ENCODE measurements at places on chromosomes 1 and 21.

DNA sequence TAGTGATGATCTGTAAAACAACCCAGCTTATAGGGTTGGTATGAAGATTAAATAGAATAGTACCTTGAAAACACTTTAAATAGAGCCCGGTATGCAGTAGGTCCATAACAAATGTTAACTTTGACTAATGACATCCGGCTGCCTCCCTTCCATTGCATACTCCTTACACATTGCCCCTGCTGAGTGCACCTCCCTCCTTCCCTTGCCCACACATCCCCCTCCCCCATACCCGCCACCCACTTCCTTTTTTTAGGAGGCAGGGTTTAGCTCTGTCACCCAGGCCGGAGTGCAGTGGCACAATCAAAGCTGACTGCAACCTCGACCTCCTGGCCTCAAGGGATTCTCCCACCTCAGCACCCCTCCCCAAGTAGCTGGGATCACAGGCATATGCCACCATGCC, 24.4 kb upstream of the ZC3H12A start:
- DNase-seq = peak; percentile 23

DNA sequence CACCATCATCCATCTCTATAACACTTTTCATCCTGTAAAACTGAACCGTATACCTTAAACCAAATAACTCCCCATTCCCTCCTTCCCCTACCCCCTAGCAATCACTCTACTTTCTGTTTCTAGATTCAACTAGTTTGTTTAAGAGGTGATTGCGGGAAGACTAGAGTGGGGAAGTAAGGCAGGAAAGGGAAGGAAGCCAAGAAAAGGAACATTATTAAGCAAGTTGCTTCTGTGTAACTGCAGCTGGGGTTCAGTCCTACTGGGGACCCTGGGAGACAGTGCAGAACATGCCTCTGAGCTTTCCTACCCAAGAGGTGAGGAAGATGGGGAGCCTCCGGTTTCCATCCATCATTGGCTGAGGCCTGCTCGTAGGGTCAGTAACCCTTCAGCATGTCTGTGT, 28.9 kb upstream of the H3-3A start:
- DNase-seq = no peak

DNA sequence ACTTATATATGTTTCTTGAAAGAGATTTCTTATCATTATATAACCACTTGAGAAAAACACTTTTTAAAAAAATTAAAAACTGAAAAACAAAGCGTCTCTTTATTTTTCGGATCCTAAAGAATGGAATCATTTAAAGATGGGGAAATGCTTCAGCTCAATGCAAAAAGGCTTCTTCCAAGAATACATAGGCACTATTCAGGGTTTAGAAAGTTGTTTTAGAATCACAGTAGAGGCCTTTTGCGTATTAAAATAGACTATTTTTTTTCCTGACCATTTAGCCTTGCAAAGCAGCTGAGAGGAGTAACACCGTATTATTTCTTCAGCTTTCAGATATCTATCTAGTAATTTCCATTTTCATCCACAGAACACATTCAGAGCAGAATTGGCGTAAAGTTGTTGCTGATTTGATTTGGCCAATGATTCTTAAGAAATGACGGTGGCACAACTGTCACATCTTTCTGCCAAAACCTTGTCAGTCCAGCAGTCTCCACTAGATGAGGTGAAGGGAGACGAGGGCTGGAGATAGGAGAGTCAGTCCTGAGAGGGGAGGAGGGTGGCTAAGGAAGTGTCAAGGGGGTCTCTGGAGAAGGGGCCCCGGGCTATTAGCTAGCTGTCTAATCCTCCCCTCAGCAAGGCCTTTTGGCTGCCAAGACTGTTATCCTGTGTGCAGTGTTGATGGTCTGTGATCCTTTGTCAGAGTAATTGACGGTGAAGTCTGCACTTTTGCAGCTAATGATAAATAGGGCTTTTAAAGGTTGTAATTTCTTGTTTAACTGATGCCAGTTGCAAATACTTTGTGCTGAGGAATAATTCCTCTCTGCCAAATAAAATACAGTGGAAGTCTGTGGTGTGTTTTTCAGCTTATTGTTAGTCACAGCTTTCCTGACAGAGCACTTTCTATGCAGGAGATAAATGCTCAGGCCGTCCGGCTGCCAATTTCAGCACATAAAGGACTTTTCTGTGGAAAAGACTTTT, 34.7 kb downstream of the PRRX1 start:
- DNase-seq = no peak

DNA sequence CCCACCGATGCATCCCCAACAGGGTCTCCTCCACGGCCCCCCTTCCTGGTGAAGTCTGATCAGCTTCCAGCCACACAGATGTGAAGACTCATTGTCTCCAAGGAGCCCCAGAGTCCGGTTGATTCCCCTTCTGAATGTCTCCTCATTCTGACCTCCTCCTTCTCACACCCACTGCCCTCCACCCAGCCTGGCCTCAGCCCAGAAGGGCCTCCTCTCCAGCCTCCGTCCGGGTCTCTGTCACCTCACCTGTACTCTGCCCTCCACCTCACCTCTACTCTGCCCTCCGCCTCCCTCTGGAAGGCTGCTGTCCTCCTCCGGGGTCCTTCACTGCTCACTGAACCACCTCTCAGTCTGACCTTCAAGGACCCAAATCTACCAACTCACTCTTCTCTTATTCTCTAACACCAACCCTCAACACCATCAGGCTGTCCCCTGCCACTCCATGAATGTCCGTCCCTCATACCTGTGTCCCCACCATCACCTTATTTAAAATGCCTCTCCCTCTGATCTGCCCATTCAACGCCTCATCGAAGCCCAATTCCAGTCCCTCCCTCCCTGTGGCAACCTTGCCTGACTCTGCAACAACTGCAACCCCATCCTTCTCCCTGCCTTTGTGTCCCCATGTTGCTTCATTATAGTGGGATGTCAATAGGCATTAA, 201.2 kb downstream of the TOMM20 start:
- no peak for DNase-seq

- peak; percentile 11 for DNase-seq
Observed at GRCh38 chr1:162070094-162070748, 730 bp downstream of the NOS1AP start.

GRCh38 chr1:6435129-6435528, 10.6 kb downstream of the ESPN start:
- DNase-seq = no peak

GRCh38 chr1:182699393-182700350, 15.3 kb upstream of the RGS8 start:
- no peak for DNase-seq

DNA sequence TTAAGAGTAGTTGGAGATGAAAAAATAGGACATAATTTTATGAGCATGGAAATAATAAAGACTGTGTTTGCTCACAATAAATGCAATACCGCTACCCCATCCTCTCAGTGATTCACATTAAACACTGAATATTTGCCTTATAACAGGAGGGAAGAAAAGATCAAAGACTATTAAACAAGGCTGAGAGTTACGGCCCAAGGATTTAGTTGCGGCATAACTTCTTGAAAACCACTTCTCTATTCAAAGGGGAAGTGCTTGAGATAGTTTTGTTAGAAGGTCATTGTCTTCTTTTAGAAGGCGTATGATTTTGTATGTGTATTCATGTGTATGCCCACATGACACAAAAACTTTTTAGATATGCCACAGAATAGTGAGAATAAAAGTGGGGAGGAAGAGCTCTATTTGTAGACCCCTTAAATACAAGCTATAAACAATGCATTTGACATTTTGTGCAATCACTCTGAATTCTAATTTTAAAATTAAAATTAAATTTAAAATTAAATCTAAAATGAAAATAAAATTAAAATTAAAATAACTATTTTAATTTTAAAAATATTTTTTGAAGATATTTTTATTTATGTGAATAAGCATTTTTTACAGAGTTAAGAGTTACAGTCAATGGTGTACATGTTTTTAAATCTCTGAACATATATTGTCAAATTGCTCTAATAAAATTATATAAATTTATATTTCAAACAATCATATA, 986.6 kb upstream of the ADAMTS5 start:
- DNase-seq = no peak

DNA sequence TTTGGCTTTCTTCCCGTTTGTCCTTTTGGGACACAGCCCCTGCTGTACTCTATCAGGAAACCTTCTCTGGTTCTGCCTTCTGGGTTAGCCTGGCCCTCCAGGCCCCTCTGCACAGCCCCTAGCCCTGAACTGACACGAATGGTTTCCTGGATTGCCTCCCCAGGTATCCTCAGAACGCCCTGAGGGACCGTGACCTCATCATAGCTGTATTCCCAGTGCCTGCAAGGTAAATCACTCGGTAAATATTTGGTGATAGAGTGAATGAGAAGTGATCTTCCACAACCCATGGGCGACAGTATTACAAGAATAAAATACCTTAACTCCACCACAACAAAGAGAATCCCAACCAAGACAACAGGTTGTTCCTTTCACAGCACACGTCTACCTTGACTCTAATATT, 637.2 kb downstream of the SMYD3 start:
- DNase-seq = no peak

GRCh38 chr1:172383536-172383935, 36.9 kb upstream of the C1orf105 start:
- no peak for DNase-seq

DNA sequence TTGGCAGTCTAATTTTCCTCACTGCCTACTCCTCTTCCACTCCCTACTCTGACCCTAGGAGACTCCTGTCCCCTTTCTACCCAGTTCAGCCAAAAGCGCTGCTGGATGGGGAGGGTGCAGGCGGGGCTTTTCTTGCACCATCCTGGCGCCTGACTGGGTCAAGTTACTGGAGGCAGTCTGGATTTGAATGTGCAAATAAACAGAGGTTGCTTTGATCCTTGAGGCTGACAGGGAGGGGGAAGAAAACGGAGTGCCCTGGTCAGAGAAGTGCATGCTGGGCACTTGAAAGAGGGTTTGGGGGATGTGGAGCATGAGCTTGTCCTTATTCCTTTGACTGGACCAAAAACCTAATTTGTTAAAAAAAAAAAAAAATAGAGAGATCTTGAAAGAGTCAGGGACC, 76.8 kb upstream of the SOX13 start:
- no peak for DNase-seq

- DNase-seq = no peak
Observed at GRCh38 chr1:4557949-4558348, 96.5 kb upstream of the AJAP1 start.

GRCh38 chr1:40794974-40795715, 11.6 kb downstream of the KCNQ4 start:
- DNase-seq = no peak

DNA sequence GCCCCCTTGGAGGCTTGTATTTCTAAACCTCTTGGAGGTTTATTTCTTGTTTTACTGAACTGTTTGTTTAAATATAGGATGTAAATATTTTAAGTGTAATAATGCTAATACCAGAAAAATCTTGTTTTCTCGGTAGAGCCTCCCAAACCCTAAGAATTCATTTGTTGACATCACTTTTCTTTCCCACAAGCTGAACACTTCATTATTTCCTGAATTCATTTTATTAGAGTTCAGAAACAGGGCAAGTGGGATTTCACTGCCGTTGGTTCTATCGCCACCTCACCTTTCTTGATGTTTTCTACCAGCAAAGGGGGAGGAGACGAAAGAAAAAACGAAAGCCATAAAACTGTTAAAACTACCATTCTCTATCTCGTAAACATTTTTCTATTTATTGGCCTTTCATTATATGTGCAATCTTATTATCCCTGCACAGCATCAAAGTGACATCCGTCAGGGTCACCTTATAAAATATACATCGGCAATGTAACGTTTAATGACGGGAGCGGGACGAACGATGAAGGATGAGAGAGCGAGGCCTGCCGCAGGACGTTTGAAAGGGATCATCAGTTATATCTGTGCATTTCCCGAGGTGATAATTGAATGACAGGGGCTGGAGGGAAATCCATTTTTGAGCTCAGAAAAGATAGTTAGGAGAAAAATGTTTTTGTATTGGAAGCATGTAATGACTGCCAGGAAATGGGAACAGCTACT, 59.5 kb downstream of the SLC45A1 start:
- DNase-seq = no peak

DNA sequence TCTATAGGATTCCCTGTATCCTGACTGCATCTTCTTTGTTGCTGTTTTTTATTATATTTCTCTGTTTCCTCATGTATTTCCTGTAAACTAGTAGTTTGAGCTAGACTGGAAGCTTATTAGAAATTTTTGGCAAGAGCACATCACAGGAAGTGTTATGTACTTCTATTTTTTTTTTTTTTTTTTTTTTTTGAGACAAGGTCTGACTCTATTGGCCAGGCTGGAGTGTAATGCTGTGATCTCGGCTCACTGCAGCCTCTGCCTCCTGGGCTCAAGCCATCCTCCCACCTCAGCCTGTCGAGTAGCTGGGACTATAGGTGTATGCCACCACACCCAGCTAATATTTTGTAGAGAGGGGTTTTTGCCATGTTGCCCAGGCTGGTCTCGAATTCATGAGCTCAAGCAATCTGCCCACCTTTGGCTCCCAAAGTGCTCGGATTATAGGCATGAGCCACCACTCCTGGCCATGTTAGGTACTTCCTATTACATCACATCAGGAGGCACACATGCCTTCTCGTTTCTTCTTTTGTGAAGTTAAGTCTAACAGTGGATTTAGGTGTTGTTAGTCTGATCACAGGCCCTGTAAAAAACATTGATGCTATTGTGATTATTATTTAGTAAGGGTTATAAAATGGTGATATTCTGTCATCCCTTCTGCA, 12.5 kb downstream of the C1orf21 start:
- no peak for DNase-seq

GRCh38 chr1:13757693-13758092, 57.7 kb downstream of the PRDM2 start:
- DNase-seq = no peak

- DNase-seq = peak; percentile 52
Observed at GRCh38 chr1:24351918-24352627, 32.9 kb downstream of the GRHL3 start.

GRCh38 chr1:118302145-118302544, 117.1 kb upstream of the SPAG17 start:
- no peak for DNase-seq

- no peak for DNase-seq
Observed at GRCh38 chr1:45200435-45200834, 6.0 kb downstream of the ZSWIM5 start.

DNA sequence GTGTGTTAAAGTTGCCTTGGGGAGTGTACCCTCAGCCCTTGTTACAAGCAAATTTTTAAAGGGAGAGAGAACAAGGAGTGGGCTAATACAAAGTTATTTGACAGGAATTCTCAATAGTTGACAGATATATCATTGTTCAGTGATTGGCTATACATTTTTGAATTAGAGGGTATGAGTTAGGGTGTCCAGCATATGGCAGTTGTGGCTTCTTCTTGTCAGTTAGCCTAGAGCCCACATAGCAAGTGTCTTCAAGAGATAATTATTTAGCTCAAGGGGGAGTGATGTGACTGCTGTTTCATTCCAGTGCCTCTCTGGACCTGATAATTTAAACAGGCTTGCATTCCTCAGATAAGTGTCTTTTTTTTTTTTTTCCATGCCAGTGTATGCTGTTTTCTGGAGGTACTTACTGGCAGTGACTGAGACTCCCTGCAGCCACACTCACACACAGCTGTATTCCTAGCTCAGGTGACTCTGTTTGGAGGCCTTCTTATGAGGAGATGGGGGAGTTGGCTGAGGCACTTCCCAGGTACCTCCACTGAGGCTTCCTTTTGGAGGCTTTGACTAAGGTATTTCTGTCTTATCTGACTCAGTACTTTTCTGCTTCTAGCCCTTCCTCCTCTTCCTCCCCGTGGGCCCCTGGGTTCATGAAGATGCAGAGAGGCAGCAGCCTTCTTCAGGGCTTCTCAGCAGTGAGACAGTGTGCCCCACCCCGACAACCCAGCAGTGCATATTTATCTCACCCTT, 32.3 kb downstream of the IVNS1ABP start:
- DNase-seq = no peak
